ENCODE measurements at places on chromosomes 16 and 17.
A peak's percentile ranks its signal among the peaks of the same experiment; 100 is the strongest.

GRCh38 chr17:58583486-58583885 is 69.0 kb upstream of the MTMR4 start:
- DNase-seq = no peak

GRCh38 chr16:30551781-30552180 is 6.4 kb downstream of the ZNF764 start:
- DNase-seq = no peak

GRCh38 chr17:51434434-51435170 is 174.3 kb downstream of the UTP18 start:
- DNase-seq = no peak

DNA sequence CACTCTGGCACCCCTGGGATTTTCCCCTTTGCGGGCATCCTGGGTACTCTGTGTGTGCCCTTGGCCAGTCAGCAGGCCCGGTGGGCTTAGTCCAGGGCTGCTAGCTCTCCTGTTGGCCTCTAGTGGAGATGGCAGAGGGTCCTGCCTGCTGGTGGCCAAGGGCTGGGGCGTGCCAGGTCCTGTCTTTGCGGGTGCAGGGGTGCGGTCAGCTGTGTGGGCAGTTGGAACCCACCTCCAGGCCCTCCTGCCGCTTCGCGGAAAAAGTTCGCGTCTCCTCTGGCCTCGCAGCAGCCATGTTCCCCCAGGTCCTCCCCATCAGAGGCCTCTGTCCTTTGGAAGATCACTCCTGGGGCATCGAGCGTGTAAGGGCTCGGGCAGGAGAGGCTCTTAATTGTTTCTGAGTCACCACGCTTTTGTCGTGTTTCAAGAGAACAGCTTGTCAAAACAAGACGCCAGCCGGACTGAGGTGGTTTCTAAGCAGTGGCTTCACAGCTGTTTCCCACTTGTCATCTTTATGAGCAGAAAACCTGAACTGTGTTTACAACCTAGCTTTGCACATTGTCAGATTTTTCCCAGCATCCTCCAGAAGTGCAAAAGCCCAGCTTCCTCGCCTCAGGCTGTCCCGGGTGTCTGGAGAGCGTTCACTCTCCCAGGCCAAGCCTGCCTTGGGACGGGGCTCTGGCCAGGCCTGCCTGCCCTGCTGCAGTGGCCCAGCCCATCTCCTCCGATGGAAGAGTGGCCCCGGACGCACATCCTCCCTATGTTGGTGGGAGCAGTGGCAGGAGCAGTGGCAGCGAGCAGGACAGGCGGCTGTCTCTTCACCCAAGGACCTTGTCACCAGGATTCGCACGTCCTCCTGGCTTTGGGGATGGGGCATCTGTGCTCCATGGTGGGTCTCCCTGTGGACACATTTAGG is 5.0 kb upstream of the DNASE1L2 start:
- DNase-seq = no peak

GRCh38 chr16:11361701-11362451 is 16.6 kb downstream of the RMI2 start:
- no peak for DNase-seq

GRCh38 chr16:88461331-88462269 is 8.5 kb downstream of the ZFPM1 start:
- DNase-seq = no peak

DNA sequence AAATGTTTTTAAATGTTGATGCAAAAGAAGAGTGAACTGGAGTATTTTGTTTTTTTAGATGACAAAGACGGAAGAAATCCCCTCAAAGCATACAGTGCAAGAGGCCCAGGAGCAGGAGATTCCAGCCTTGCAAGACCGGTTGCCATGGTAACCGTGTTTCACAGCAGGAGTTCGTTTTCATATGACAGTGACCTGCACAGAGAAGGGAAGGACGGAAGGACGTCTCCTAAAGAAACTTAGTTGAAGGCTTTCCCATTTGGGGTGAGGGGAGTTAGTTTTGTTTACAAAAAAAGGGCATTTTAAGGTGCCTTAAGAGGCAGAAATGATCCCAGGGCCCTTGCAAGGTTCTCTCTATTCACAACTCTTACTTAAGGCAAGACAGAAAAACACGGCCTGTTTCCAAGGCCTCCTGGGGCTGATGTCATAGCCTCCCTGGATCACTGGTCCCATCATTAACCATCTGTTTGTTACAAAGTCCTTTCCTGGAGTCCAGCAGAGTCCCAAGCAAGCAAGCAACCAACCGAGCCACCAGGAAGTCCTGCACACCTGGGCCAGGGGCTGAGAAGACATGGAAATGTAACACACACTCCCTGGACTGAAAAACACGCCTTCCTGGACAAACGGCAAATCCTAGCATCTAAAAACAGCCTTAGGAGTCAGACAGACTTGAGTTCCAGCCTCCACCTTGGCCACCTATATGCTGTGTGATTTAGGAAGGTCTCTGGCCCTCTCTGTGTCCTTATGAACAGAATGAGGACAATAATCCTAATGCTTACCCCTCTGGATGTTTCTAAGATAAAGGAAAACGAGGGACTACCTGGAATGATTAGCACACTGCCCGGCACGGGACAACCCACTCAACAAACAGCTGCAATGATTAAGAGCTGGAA is 30.3 kb upstream of the RPH3AL start:
- no peak for DNase-seq

DNA sequence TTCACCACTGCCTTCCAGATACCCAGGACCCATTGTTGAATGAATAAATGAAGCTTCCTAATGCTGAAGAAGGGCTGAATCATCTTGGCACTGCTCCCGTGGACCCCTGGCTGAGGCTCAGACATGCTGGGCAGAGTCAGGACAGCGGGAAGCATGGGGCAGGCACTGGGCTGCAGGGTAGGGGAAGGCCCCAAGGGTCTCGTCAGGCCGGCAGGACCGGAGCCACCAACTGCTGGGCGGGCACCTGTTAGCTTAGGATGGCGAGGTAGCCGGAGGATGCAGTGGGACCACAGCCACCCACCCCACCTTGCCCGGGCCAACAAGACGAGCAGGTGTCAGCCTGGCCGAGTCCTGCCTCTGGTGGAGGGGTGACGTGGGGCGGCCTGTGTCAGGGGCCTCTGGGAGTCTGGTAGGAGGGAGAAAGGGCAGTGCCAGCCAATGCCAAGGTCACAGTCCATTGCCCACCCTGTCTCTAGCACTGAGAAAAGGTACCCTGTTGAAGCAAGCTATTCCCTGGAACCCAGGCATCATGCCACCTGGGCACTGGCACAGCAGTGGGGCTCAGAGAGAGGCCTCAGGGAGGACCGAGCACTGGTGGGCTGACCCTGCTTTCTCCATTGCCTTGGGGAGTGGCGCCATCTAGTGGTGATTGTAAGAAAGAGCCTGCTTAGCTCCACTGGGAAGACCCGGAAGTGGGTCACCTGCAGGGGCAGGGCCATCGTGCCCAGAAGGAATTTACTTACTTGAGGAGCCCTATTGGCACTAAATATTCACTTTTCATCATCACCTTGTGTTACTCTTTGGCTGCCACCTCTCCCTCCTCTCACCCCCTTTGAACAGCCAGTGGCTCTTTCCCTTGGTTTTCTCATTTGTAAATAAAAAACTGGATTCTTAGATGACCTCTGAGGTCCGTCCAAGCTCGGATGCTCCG is 3.0 kb upstream of the DLX3 start:
- peak; percentile 70 for DNase-seq

DNA sequence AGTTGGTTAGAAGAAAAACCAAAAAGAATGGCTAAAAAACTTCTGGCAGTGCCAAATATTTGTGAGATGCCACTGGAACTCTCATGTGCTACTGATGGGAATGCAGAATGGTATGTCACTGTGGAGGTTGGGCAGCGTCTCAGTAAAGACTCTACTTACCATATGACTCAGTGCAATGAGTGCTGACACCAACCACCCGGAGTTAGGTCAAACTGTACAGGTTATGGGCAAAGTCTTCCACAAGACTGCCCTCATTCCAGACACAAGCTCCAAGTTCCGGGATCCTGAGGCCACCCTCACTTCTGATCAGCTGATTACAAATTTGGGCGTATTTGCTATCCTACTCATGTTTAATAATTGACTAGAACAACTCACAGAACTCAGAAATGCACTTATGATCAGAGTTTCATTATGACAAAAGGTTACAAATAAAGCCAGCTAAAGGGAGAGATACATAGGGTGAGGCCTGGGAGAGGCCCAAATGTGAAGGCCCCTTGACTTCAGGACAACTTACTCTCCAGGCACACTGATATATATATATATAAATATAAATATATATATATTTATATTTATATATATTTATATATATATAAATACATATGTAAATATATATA is 114.9 kb downstream of the TRIM37 start:
- no peak for DNase-seq

GRCh38 chr17:33689725-33690124 is 396.6 kb upstream of the ASIC2 start:
- no peak for DNase-seq

DNA sequence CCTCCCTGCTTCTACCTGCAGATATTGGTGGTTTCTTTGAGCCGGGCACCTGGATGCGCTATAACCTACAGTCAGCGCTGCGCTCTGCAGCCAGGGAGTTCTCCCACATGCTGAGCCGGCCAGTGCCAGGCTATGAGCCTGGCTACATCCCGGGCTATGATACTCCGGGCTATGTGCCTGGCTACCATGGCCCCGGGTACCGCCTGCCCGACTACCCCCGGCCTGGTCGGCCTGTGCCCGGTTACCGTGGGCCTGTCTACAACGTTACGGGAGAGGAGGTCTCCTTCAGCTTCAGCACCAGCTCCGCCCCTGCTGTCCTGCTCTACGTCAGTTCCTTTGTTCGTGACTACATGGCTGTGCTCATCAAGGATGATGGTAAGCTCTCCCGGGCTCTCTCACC is 13.2 kb downstream of the CNTNAP1 start:
- DNase-seq = no peak

- no peak for DNase-seq
Observed at GRCh38 chr16:55949518-55949917, 74.3 kb upstream of the CES5A start.

DNA sequence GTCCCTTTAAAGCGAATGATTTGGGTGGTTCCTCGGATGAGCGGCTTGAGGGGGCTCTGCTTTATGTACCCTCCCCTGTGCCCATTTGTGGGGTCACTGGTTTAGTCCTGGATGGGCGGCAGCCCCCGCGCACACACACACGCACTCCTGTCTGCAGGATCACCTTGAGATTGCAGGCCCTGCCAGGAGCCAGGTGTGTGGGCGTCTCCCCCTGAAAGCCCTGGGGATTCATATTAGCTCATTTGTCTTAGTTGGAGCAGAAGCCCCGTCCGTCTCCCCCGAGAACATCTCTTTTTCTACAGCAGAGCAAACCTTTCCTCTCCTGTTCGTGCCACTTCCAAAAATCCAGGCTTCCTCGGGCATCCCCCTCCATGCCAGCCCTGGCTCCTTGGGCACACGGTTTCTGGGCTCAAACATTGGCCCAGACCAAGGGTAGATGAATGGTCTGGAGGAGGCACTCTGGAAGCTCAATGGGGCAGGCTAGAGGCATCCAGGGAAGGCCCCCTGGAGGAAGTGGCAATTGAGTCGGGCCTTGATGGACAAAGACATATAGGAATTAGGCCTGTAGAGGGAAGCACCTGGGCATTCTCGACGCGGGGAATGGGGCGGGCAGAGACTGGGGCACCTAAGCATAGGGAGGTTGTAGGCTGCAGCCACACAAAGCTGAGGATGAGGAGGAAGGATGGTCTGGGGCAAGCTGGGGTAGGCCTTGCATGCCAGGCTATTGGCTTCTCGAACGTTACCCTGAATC is 218.5 kb upstream of the GSE1 start:
- DNase-seq = no peak

DNA sequence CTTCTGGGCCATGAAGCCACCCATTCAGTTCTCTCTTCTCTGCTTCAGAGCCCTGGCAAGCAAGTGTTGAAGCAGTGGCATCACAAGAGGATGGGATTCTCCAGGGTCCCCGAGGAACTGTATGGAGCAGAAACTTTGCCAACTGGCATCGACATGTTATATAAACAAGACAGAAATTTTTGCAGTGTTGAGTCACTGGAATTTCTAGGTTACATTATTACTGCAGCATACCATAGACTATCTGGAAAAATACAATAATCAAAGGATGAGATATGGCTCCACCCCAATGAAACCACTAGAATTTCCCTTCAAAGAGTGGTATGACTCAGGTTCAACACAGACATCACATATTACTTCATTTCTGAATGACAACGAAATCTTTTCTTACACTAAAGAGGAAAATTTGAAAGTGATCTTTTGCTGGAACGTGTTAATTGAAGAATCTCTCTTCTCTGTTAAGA is 343.0 kb upstream of the DYNLRB2 start:
- DNase-seq = no peak

- DNase-seq = no peak
Observed at GRCh38 chr17:67058036-67058435, 13.7 kb downstream of the CACNG1 start.

DNA sequence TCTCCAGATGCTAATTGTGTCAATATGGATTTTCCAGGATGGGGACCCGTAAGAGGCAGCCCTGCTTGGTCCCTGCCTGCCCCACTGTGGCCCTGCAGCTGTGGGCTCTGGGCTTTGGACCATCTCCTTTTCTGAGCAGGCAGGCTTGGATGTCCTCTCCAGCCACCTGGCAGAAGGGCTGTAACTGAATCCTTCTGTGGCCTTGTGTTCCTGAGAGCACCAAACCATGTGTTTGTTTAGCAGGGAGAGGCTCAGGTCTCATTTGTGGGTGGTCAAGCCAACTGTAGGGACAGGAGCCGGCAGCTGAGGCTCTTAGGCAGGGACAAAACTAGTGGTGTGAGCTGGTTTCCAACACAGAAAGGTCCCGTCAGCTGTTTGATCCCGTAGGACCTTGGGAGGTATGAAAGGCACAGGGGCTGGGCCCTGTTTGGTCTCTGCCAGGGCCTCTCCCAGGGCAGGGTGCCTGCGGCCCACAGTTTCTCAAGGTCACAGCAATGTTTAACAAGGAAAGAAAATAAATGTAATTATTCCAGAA is 18.5 kb downstream of the SEC14L5 start:
- DNase-seq = no peak

DNA sequence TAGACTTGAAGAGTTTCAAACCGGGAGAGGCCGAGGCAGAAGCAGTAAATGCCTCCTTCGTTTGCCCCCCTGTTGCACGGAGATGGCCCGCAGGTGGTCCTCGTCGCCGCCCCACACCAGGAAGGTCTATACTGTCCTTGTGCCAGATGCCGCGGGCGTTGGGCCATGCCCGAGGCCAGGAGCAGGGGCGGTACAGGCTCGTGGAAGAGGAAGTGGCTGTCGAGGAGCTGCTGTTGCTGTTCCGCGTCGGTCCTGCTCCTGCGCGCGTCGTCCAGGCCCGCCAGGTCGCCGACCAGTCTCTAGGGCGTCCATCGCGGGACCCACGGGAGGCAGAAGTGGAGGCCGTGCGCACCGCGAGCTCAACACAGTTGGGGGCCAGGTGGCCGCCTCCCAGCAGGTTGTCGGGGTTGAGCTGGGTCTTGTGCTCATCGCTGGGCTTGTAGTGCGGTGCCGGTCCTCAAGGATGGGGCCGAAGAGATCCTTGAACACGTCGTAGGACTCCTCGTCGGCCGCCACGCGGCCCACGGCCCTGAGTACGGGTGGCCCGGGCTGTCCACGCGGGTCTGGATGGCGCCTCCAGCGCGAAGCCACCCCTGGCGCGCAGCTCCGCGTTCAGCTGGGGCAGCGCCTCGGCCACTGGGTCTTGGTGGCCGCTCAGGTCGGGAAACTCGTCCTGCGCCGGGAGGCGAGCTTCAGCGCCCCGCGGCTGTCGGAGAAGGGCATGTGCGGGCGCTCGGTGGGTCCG is 13.1 kb upstream of the C16orf87 start:
- no peak for DNase-seq
